ENCODE measurements at places on chromosomes 1 and 21.
A peak's percentile ranks its signal among the peaks of the same experiment; 100 is the strongest.

DNA sequence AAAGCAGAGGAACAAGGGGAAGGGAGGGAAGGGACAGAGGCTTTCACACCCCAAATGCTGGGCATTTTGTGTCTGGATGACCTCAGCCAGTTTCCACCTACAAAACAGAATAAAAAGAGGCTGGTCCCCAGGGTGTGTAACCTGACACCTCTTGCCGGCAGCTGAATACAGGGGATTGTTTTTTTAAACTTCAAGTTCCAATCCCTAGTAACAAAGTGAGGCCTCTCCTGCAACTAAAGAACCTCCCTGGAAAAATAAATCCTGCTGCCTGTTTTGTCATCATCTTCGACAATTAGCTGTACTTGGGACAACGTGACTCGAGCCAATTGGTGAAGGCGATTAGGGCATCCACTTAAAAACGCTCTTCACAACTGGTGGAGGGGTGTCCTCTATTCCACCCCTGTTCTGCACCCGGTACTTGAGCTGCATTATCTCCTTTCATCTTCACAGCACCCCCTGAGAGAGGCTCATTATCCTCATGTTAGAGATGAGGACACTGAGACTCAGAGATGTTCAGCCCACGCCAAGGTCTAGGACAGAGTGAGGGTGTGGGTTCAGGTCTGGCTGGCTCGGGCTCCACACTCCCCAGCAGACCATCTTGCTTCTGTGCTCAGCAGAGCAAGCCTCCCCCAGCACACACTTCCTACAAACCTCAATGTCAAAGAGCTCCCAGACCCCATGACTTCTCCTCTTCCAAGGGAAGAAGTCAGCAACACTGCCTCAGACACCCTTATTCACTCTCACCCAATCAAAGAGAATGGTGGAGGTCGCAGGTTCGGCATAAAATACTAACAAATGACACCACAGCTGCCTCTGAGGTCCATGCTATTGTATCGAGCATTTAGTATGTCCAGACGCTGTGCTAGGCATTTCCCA, 15.2 kb downstream of the ITPKB start:
- peak; percentile 41 for DNase-seq

- DNase-seq = peak; percentile 75
These were observed 235.4 kb downstream of the PBX1 start for GRCh38 chr1:164794356-164794755.

DNA sequence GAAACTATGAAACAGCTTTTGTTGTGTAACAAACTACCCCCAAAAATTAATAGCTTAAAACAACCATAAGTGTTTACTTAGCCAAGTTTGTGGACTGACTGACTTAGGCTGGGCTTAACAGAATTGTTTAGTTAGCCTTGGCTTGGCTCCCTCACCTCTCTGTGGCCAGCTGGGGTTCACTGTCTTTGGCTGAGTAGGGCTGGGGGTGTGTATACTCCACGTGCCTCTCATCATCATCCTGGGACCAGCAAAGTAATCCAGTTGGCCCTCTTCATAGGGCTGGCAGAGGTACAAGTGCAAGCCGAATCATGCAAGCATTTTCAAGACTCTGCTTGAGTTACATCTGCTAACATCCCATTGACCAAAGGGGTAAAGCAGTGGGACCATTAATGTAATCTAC, 252.3 kb downstream of the BRINP2 start:
- DNase-seq = no peak

DNA sequence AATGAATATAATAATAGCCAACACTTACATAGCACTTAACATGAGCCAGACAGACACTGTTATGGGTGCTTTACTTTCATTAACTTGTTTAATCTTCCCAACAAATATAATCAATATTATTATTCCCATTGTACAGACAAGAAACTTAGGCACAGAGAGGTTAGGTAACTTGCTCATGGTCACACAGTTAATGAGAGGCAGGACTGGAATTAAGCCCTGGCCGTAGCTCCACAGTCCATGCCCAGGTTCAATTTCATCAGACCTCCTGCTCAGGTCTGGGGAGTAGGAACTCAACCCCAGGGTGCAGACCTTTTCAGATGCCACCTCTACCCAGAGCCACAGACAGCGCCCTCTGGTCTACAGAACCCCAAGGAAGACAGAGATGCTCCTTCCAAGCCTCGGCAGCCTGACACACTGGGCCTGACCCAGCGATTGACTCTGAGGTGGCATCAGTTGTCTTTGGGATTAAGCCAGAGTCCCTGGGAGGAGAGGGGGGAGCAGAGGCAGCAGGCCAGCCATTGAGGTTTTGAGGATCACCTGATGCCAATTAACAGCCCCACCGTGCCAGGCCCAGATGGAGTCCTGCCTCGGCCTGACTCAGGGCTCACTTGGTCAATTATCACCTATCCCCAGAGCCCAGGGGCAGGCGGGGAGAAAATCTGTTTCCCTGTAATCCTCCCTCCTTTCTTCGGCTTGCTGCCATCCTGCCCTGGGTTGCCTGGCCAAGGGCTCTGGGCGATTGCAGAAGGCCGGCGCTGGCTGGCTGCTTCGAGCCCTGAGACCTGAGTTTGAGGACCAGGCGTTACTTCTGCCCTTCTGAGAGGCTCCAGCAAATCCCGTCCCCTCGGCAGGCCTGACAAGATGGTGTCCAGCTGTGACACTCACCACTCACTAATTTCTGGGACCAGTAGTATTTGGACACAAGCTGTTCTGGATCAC, 116.7 kb downstream of the LACTBL1 start:
- no peak for DNase-seq

GRCh38 chr1:9115351-9116205, 13.3 kb downstream of the GPR157 start:
- DNase-seq = no peak

DNA sequence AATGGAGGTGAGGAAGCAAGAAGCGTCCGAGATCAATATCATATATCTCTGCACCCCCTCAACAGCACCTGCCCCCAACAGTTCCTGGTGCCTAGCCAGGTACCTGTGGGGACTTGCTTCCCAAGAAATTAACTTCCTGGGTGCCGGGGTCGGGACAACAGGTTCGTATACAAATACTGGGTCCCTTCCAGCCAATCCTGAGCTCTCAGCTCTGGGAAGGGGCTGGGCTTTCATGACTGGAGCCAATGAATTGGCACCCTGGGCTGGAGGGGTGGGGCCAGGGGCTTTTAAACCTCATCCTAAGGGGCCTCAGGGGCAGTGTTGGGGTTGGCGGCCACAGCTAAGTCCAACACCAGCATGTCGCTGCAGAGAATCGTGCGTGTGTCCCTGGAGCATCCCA, at the start of gene PADI3:
Gene PADI3, plus strand, starts transcription at position 318 of the 400 bp plus-strand sequence. Its CDS starts 40 bp downstream, at position 358.
- no peak for DNase-seq

DNA sequence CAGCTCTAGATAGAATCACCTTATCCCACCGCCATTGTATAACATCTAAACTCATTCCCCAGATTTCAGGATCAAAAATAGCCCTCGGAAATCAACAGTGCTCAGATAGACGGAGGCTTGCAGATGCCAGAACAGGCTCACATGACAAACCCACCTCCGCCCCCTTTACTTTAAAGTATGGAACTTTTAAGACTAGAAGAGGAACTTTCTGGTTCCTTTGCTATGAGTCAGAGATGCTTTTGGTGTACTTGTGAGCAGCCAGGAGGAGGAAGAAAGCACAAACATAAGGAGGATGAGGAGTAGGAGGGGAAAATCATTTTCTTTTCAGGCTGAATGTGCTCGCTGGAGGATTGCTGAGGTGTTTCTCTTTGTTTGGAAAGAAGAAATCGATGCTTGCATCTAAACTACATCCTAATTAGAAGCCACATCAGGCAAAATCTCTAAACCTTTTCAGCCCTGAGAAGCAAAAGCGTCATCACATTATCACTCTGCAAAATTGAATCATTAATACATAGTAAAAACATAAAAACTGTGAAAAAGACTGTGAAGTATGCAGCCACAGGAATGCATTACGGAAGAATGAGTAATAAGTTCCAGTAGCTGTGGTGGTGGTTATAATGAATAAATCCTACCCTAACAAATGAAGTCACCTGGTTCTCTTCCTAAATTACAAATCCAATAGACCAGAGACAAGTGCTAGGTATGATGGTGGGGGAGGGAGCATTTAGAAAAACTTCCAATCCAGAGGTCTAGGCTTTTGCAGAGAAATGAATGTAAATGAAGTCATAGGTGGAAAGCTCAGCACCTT, 251.3 kb downstream of the KCNH1 start:
- peak; percentile 88 for DNase-seq

GRCh38 chr1:119091618-119092017, 48.8 kb downstream of the WARS2 start:
- no peak for DNase-seq

- no peak for DNase-seq
These were observed 43.4 kb upstream of the MYBPHL start for GRCh38 chr1:109350182-109350581.

DNA sequence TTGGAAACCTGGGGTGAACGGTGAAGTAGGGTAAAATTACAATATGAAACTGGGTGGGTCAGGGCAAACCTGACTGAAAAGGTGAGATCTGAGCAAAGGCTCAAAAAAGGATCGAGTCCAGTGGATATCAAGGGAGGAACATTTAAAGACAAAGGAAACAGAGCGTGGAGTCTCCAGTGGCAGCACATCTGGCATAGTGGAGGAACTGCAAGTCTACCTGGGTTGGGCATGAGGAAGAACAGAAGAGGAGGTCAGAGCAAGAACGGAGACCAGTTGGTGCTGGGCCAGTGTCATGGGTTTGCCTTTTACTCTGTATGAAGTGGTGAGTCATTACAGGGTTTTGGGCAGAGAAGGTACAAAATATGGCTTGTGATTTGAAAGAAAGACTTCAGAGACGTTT, 163.7 kb downstream of the NTPCR start:
- DNase-seq = peak; percentile 51

DNA sequence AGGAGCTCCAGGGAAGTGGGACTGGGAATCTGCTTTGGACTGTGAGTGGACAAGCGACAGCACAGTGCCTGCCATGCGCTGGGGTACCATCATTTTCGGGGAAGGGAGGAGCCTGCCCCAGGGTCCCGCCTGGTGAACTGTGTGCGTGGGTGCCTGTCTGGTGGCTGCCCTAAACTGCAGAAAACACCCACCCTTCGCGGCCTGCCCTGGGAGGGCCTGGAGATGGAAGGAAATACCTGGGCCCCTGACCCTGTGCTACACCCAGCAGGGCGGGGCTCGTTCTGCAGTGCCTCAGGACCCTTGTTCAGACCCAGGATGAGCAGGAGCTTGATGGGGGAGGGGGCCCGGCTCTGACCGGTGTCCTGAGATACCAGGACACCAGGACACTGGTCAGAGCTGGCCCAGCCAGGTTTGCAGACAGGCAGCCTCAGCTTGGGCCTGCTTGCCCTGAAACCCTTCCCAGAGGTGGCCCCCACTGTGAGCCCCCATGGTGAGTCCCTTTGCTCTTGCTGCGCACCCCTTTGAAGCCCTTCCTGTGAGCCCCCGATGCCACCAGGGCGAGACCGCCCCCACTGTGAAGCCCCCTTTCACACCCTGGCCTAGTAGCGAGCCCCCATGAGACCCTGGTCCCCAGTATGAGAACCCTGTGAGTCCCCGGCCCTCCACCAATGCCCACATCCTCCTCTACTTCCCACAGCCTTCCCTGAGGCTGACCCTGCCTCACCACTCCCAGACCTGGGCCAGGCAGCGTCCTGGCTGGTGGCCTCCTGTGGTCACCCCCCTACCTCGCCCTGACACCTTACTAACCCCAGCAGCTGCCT, 2.6 kb downstream of the GJC2 start:
- no peak for DNase-seq

GRCh38 chr21:45573452-45574035, 31.3 kb upstream of the SLC19A1 start:
- no peak for DNase-seq

- DNase-seq = peak; percentile 96
These were observed 46.3 kb downstream of the AZIN2 start for GRCh38 chr1:33127001-33127823.

GRCh38 chr1:48679859-48680258, 96.8 kb downstream of the BEND5 start:
- DNase-seq = no peak

GRCh38 chr21:46018615-46019014, 37.0 kb downstream of the COL6A1 start:
- no peak for DNase-seq

DNA sequence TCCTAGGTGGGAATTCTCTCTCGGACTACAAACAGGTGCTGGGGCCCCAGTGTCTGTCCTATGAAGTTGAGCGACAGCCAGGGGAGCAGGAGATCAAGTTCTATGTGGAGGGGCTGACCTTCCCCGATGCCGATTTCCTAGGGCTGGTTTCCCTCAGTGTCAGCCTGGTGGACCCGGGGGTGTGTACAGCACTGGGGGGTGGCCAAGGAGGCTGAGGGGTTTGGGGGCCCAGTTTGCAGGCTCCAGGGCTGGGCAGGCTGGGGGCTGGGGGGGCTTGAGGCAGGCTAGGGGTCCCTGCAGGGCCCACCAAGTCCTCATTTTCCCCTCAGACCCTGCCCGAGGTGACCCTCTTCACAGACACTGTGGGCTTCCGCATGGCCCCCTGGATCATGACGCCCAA, 20.3 kb upstream of the PADI3 start:
- no peak for DNase-seq

- no peak for DNase-seq
These were observed 622.1 kb downstream of the PLPP3 start for GRCh38 chr1:55957276-55957675.

DNA sequence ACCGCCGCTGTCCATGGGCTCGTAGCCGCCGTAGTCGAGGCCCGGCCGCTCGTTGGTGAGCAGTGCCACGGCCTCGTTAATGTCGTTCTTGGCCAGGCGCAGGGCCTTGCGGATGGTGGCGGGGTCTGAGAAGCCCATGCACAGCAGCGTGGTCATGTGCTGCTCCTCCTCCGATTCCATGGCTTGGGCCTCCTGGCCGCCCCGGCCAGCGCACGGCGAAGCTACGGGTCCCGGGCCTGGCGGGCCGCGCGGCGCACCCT, 300 bp downstream of the USP24 start:
- DNase-seq = peak; percentile 25

DNA sequence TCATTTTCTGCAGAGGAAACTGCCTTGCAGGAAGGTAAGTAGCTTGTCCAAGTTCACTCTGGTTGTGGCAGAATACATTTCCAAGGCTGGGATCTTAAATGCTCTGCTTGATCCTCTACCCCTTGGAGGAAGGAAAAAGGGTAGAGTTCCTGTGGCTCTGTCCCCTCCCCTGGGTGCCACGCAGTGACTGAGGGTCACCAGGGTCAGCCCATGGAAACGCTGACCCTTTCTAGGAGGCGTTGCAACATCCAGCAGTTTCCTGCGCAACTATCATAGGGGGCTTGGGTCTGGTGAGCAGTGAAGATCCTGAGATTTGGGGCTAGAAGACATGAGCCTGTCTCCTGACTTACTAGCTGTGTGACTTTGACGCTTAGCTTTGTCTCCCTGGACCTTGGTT, 29.4 kb upstream of the EPS8L3 start:
- no peak for DNase-seq

- no peak for DNase-seq
These were observed 8.9 kb upstream of the TNFRSF25 start for GRCh38 chr1:6474815-6475282.

- no peak for DNase-seq
These were observed 44.2 kb upstream of the EXOSC10 start for GRCh38 chr1:11143907-11144306.
